Stimulated activated CD4-positive, alpha-beta T cell treated with anti-CD3 and anti-CD28 coated beads, Interleukin-1b, Interleukin-23, amount 100 ng/mL, for 24 hours (primary cell): ENCODE measurements at places on chromosomes 6 and 20.

GRCh38 chr6:21710908-21711627, 117.5 kb downstream of the SOX4 start:
- DNase-seq = no peak

- DNase-seq = no peak
Observed at GRCh38 chr6:79111549-79111948, 33.5 kb upstream of the PHIP start.

DNA sequence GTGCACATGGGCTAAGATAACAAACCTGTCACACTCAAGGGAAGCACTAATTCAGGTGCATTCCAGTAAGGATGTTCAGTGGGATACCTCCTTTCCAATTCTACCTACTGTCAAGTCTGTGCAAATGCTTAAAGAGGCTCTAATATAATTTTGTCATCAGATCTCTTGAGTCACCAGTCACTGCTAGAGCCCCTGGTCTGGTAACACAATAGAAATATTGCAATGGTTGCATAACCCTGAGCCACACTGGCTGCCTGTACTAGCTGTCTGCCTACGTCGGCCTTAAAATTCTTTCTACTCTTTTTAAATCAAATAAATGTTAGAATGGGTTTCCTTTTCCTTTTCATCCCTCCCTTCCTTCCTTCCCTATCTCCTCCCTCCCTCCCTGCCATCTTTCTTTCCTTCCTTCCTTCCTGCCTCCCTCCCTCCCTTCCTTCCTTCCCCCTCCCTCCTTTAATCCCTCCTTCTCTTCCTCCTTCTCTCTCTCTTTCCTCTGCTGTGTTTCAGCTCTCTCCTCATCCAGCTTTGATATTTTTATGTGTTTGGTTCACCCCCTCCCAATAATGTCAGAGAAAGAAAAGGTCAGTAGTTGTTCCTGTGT, 28.1 kb upstream of the OLIG3 start:
- no peak for DNase-seq

- no peak for DNase-seq
Observed at GRCh38 chr6:166433096-166433495, 50.4 kb upstream of the MPC1 start.

DNA sequence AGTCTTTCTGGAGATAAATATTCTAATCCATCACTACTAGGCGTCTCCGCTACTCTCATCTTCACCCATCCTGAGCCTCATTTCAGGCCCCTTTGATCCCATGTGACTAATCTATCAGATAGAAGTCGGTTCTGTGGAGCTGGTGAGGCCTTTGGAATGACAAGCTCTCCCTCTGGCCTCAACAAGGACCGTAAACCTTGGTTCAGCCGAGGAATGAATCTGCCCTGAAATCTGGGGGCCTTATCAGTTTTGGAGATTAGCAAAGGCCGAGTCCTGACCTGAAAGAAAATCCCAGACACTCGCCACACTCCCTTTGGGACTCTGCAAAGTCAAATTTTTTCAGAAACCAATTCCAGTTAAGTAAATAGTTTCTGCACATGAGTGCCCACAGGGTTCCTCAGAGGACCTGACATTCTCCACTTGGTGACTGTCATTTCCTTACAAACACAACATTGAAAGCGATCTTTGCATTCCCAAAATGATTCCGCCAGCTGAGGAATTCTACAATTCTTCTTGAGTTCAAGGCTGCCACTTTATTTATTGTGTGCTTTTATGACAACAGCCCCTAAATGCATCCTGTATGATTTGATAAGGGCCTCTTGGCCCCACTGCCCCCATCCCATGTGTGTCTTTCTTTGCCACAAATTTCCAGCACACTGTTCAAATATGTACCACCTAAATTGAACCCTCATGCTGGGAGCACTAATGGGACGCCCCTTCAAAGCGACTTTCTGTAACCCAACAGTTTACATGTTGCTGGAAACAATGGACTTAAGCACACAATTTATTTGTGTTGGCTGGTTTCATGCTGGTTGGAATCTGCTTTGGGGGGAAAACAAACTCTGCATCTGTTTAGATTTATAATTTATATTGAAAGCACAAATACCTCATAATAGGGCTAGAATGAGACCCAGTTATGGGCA, 10.0 kb upstream of the RIPOR3 start:
- DNase-seq = no peak

GRCh38 chr6:40988634-40989033, 50.4 kb downstream of the UNC5CL start:
- no peak for DNase-seq
